GM12892 (cell line): ENCODE measurements at places on chromosomes 6 and 20.

DNA sequence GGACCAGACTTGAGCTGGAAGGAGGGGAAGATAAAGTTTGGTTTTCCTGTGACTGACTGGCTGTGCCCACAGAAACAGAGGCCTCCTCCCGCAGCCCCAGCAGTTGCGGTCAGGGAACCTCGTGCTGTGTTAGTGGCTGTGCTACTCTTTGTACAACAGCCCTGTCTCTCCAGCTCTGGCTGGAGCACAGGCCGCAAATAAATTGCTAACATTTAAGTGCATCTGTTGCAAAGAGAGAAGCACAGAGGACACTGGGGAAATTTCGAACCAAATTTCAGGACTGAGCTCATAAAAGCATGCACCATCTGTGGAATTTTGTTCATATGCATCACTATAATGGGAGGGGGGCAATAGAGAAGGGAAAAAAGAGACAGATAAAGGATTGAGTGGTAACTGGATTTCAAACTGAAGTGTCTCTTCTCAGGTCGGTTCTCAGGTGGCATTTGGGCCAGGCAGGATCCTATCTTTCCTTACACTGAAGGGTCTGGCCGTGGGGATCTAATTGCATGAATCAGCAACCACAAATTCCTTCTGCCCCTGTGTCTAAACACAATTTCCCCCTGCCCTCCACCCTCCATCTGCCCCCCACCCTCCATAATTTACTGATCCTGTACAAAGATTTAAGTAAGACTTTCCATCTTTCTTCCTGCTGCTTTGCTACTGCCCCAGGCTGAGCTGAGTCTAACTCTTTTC, 88.9 kb upstream of the ATXN1 start:
- no peak for DNase-seq

GRCh38 chr6:131900231-131900630, 50.9 kb downstream of the CCN2 start:
- DNase-seq, result no peak

GRCh38 chr20:37524859-37525708, 2.6 kb downstream of the BLCAP start:
- DNase-seq, result no peak

DNA sequence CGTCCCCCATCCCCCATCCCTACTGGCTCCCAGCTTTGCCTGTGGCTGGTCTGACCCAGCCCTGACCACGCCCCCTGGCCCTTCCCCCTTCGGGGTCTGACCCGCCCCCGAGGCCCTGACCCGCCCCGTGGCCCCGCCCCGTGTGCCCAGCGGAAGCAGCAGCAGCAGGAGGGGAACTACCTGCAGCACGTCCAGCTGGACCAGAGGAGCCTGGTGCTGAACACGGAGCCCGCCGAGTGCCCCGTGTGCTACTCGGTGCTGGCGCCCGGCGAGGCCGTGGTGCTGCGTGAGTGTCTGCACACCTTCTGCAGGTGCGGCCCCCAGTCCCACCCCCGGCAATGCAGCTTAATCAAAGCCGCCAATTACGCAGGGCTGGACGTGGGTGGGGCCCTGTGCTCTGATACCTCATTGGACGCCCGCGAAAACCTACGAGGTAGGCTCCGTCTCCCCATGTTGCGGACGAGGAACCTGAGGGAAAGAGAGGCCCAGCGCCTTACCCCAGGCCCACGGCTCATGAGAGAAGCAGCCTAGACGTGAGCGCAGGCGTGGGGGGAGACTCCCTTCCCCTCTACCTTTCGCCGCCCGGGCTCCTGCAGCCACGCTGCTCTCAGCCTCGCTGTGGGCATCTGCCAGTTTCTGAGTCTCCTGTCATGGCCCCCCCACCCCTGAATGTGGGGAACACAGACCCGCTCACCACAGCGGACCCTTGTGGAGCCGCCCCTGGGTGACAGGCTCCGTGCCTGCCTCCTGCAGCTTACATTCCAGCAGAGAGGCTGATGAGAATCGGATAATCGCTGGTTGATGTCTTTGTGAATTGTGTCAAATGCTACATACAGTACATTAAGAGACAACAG, 12.8 kb downstream of the RBCK1 start:
- DNase-seq, result no peak

- no peak for DNase-seq
These were observed 180.5 kb downstream of the PDE7B start for GRCh38 chr6:136031982-136032381.

- no peak for DNase-seq
These were observed 50.9 kb downstream of the DEK start for GRCh38 chr6:18213439-18213838.

- DNase-seq, result no peak
These were observed 40.0 kb upstream of the OCSTAMP start for GRCh38 chr20:46590443-46590842.

DNA sequence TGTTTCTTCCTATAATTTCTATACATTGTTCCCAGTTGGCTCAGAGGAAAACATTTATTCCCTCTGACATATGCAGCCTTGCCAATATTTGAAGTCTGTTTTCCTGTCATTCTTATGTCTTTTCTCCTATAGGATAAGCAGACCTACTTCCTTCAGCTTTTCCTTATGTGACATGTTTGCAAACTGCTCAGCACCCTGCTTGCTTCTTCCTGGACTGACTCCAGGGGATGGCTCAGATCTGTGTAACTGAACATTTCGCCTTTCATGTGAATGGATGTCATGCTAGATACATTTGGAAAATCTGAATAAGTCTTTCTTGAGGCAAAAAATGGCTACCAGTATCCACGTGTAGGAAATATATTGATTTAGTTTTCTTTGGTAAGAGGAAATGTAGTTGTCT, 113.2 kb downstream of the CARMIL1 start:
- no peak for DNase-seq

DNA sequence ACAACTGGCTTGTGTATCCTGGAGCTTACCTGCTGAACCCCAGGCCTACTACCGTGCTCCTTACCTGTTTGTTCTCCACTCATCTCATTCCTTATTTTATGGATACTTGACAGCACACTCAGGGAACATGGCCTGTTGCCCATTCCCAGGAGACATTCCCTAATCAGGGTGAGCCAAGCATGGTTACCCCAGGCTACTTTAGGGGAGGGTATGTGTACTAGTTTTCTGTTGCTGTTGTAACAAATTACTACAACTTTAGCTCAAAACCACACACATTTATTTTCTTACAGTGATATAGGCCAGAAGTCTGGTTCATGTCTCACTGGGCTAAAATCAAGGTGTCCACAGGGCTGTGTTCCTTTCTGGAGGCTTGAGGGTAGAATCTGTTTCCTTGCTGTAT, 15.0 kb upstream of the TRAM2 start:
- DNase-seq, result no peak

DNA sequence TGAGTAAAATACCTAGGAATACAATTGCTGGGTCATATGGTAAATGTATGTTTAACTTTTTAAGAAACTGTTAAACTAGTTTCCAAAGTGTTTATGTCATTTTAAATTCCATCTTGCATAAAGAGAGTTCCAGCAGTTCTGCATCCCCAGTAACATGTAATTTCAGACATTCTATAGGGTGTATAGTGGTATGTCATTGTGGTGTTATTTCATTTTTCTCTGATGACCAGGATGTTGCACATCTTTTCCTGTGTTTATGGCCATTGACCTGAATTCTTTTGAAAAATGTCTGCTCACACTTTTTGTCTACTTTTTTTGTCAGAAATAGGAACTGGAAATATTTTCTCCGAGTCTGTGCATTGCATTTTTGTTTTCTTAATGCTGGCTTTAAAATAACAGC, 128.9 kb downstream of the TMEM200A start:
- no peak for DNase-seq

DNA sequence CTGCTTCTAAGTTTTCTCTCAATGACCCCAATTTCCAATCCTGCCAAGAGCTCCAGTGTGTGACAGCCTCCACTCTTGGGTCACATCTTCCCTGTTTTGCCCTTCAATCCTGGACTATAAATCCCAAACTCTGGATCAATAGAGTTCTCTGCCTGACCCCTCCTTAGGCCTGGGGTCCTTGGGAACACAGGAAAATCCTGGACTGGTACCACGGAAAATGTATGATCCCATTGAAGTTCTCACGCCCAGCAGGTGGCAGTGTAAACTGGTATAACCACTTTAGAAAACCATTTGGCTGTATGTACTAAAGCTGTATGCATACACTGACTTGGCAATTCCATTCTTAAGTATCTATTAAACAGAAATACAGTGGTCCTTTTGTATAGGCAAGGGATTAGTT, 98.0 kb downstream of the SNAP25 start:
- no peak for DNase-seq

DNA sequence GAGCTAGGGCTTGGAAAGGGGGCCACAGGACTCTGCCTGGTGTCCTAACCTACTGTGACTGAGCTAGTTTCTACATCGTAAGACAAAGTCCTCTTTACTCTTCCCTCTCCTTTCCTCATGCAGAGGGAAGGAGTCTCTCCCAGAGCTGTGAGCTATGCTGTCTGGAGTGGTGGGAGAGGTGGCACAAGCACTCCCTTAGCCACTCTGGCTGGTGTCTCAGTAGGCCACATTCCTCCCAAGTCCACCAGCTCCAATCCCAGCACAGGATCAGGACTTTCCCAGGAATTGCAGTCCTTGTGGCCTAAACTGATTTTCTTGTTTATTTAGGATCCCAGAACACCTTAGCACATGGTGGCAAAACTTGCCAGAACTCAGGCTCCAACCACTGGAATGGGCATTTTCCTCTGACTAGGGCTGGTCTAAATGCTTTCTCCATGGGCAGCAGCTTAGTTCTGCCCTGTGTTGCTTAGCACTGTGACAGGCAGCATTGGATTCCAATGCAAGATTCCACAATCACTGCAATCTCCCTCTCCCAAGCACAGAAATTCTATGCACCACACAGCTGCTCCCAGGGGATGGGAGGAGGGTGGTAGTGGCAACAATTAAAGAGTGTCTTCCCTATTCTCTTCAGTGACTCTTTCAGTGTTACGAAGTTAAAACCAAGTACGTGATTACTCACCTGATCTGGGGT, 733.3 kb downstream of the HACE1 start:
- no peak for DNase-seq

DNA sequence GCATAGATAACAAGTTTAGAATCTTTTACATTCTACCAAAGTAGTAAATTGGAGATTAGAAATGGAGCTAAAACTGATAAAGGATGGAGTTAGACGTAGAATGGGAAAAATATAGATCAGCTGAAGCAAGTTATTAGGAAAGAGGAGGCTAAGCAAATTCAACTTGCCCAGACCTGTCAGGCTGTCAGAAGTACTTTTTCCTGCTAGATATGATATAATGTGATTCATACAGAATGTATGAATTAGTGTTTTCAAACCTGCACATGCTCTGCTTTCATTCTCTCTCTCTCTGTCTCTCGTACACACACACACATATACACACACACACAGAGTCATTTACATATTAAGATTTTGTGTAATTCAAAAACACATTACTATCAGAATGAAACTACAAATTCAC, 133.2 kb upstream of the HDGFL1 start:
- DNase-seq, result no peak

- no peak for DNase-seq
These were observed 56.8 kb downstream of the SNX9 start for GRCh38 chr6:157879873-157880254.

DNA sequence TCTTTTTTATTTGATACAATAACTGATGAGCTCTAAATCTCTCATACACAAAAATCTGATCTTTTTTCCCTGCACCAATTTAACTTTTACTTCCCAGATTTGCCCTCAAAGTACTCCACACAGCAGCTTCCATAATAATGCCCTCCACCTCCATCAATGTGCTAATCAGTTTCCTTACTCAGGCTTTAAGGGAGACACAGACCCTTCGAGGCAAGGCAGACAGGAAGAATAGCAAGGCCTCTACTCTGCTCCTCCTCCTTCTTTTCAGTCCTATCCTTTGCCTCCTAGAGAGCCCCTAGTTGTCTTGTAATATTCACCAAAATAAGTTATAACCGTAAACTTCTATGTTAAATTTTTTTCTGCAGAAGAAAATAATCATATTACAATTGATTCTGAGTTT, 444.9 kb upstream of the RNF217 start:
- no peak for DNase-seq
